Stimulated activated CD8-positive, alpha-beta memory T cell treated with anti-CD3 and anti-CD28 coated beads, Interleukin-4, amount 100 ng/mL, for 48 hours (primary cell): ENCODE measurements at places on chromosomes 7 and 10.

GRCh38 chr7:57308631-57309408, 141.2 kb upstream of the ZNF716 start:
- DNase-seq = peak; percentile 33

DNA sequence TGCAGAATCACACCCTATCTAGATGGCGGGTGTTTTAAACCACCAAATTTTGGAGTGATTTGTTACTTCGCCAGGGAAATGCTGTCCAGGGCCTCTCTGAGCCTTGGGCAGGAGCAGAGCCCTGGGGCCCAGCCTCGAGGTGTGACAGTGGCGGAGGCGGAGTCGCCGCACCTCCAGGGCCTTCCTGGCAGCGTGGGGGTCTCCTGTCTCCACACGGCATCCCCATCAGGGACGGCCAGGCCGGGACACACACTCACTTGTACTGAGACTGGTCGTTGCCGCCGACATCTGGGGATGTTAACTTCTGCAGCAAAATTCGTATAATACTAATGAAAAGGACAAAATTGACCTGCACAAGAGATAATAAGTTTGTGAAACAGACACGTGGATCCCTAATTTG, 110.7 kb downstream of the VIPR2 start:
- DNase-seq = peak; percentile 14

GRCh38 chr7:151416941-151417315, 7.1 kb upstream of the WDR86 start:
- DNase-seq = no peak

DNA sequence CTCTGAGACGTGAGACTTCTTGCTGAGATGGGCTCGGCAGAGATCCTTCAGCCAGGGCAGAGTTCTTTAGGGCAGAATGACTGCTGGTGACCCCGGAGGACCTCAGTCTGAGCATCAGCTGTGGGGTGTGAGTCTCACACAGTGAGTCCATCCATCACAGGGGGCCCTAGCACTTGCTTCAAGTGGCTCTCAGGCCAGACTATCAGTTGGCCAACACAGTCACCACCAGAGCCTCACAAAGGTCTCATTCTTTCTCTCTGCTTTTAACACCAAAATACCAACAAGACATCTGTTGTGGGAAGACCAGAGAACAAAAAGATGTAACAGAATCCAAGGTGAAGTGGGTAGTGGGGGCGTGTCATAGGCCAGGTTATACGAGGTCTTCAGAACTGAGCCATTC, 345.6 kb upstream of the NRP1 start:
- DNase-seq = no peak

DNA sequence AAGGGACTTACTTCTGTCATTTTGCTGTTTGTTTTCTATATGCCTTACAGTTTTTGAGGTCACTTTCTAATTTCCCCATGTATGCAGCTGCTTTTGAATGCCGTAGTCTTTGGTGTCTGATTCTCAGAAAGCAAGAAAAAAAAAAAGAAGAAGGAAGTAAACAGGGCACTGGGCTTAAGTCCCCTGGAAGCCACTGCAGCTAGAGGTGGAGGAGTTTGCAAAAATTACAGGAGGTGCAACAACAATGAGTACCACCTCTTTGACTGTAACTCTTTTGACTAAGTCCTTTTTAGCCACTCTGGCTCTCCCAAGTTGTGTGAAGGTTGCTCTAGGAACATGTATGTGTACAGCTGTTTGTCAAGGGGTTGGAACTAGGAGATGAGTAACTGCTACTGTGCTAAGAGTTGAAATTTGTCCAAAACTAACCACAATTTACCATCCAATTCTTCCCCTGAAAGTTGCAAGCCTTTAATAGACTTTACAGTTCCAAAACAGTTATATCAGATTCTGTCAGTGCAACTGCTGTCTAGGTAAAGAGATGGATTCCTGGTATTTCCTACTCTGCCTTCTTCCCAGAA, 588.0 kb upstream of the LRRN3 start:
- DNase-seq = no peak

DNA sequence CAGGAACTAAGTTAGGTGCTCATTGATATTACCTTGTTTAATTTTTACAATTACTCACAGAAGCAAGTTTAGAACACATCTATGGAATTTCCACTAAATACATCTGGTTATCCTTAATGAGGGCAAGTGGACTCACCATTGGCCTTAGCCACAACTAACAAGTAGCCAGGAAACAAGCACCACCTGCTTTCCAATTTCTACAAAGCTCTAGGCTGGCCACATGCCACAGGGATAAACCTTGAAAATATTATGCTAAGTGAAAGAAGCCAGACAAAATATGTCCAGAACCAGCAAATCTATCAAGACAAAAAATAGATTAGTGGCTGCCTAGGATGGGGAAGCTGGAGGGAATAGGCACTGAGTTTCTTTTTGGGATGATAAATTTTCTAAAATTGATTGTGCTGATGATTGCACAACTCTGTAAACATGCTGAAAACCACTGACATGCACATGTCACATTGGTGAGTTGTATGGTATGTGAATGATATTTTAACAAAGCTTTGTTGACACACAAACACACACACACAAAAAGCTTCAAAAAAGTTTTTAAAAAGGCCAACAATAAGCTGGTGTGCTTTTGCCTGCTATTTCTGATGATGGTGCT, 179.4 kb downstream of the CPEB3 start:
- no peak for DNase-seq

GRCh38 chr7:134847851-134848588, 68.6 kb downstream of the CALD1 start:
- no peak for DNase-seq

GRCh38 chr7:91373111-91373800, 109.0 kb downstream of the FZD1 start:
- no peak for DNase-seq

DNA sequence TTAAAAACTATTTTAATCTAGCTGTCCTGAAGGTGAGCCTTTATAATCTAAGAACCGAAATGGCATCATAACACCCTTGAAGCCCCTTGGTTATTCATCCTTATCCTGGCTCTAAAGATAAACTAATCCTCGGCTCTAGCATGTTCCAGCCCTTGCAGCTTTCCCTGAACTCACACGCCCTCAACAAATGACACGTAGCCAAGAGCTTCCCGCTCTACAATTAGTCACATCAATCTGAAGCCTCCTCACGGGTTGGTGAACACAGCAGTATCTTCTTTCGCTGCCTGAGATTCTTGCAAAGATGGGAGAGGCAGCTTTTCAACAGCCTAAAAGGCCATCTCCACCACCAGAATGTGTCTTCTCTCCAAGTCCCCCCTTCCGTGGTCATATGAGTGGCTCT, 4.1 kb downstream of the FRMD4A start:
- no peak for DNase-seq

- no peak for DNase-seq
Measured at GRCh38 chr7:82319674-82320118, 123.9 kb downstream of the CACNA2D1 start.

DNA sequence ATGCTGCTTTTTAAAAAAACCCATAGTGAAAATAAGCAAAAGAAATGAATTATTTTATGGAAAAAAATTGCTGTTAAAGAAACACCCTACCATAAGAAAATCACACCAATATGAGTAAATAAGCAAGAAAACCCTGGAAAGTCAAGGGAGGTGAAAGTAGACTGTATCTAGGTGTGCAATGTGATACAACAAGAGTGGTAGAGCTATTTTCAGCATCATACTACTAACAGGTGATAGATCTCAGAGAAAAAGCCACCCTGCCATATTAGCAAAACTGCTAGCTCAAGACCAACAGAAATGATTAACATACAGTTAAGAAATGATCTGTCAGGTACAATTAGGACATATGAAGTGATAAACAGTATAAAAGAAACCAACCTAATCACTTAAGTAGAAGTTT, 54.8 kb downstream of the UBE2H start:
- no peak for DNase-seq

GRCh38 chr10:112956631-112957350, 6.7 kb downstream of the TCF7L2 start:
- no peak for DNase-seq

GRCh38 chr7:129750501-129750900, 139.0 kb downstream of the NRF1 start:
- no peak for DNase-seq

GRCh38 chr10:127737563-127738511, 852 bp downstream of the FOXI2 start:
- DNase-seq = no peak
